Type B pancreatic cell (in vitro differentiated cells): ENCODE measurements at places on chromosomes 7 and 10. TPM values are rescaled to one million over a fixed set of nuclear protein-coding genes. Genes with fewer than 3 reads are reported as not detected.

DNA sequence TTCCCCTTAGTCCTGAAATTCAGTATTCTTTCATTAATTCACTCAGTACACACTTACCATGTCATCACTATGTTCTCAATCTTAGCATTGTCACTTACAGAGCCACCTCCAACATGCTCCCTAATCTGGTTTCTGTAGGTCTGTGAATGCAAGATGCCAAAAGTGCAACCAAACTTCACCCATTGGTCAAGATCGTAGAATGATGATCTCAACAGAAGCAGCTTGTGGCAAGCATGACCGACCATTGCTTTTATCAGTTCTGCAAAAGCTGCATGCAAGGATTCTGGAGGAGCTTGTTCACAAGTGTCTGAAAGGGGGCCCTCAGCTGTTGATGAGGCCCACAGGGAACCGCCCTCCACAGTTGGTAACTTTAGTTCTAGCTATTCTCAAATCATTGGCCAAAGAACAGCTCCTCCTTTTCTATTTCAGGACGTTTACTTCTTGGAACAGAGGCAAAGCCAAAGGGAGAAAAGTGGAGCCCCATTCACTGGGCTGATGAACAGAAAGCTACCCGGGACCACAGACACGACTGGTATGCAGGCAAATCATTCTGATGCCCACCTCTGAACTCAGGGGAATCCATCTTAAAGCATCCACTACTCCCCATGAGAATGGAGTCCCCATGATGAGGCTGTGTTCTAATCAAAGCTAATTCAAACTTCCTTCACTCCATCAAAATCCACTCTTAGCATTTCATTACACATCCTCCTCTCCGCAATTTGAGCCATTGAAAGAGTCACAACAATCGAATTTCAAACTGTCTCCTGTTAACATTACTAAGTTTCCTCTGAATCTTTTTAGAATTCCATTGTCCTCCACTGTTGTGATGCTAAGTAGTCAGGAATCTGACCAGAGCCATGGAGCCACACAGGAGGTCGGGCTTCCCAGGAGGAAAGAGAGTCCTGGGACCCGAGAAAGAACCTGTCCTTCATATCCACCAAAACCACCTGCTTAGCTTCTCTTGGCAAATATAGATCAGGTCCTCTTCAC lies 13.9 kb downstream of the GRB10 start:
- peaks cover 10% of the 10 kb centered on the region for H3K36me3 ChIP-seq
- DNase-seq: no peak
- no peaks in the 10 kb centered on the region for H3K27me3 ChIP-seq
- no peaks in the 10 kb centered on the region for H3K4me1 ChIP-seq
- no peak overlapping the region for H3K27ac ChIP-seq

- H3K36me3 ChIP-seq: peaks cover 4% of the 10 kb centered on the region
- H3K27me3 ChIP-seq: peaks cover 15% of the 10 kb centered on the region
- peaks cover 11% of the 10 kb centered on the region for H3K4me1 ChIP-seq
- peak overlapping the region; percentile 52 for H3K27ac ChIP-seq
- H3K4me3 ChIP-seq: no peak overlapping the region
Observed at GRCh38 chr7:157928171-157928794, 591.5 kb downstream of the DNAJB6 start.

- no peak overlapping the region for H3K4me3 ChIP-seq
- peaks cover 32% of the 10 kb centered on the region for H3K27me3 ChIP-seq
- H3K4me1 ChIP-seq: peaks cover 8% of the 10 kb centered on the region
- no peaks in the 10 kb centered on the region for H3K36me3 ChIP-seq
- no peak for DNase-seq
Observed at GRCh38 chr7:37540917-37541316, 92.3 kb upstream of the ELMO1 start.

GRCh38 chr7:155927905-155928304 lies 115.6 kb upstream of the SHH start:
- DNase-seq: no peak
- H3K27ac ChIP-seq: no peak overlapping the region
- no peak overlapping the region for H3K4me3 ChIP-seq
- peaks cover 3% of the 10 kb centered on the region for H3K4me1 ChIP-seq
- peaks cover 8% of the 10 kb centered on the region for H3K27me3 ChIP-seq
- H3K36me3 ChIP-seq: no peaks in the 10 kb centered on the region

- H3K27me3 ChIP-seq: peaks cover 94% of the 10 kb centered on the region
- DNase-seq: no peak
- no peaks in the 10 kb centered on the region for H3K36me3 ChIP-seq
- H3K4me1 ChIP-seq: peaks cover 30% of the 10 kb centered on the region
- H3K4me3 ChIP-seq: peak overlapping the region; percentile 81
Observed at GRCh38 chr10:100743626-100744135, 1.7 kb upstream of the PAX2 start.

- no peaks in the 10 kb centered on the region for H3K27me3 ChIP-seq
- DNase-seq: no peak
- H3K4me1 ChIP-seq: peaks cover 20% of the 10 kb centered on the region
- H3K27ac ChIP-seq: no peak overlapping the region
- H3K36me3 ChIP-seq: peaks cover 9% of the 10 kb centered on the region
Observed at GRCh38 chr7:2710286-2710655, 22.3 kb downstream of the AMZ1 start.

- no peaks in the 10 kb centered on the region for H3K27me3 ChIP-seq
- no peak for DNase-seq
- peak overlapping the region; percentile 69 for H3K27ac ChIP-seq
- H3K36me3 ChIP-seq: no peaks in the 10 kb centered on the region
- peak overlapping the region; percentile 42 for H3K4me3 ChIP-seq
- peaks cover 73% of the 10 kb centered on the region for H3K4me1 ChIP-seq
Observed at GRCh38 chr10:102773986-102774385, 30.2 kb downstream of the WBP1L start.

GRCh38 chr7:155203059-155203881 lies 94.4 kb upstream of the INSIG1 start:
- no peaks in the 10 kb centered on the region for H3K36me3 ChIP-seq
- no peak for DNase-seq
- H3K4me3 ChIP-seq: no peak overlapping the region
- no peaks in the 10 kb centered on the region for H3K27me3 ChIP-seq

- peaks cover 3% of the 10 kb centered on the region for H3K27me3 ChIP-seq
- DNase-seq: no peak
- no peaks in the 10 kb centered on the region for H3K36me3 ChIP-seq
- H3K4me1 ChIP-seq: no peaks in the 10 kb centered on the region
Observed at GRCh38 chr10:120174491-120174890, 282.0 kb downstream of the SEC23IP start.

DNA sequence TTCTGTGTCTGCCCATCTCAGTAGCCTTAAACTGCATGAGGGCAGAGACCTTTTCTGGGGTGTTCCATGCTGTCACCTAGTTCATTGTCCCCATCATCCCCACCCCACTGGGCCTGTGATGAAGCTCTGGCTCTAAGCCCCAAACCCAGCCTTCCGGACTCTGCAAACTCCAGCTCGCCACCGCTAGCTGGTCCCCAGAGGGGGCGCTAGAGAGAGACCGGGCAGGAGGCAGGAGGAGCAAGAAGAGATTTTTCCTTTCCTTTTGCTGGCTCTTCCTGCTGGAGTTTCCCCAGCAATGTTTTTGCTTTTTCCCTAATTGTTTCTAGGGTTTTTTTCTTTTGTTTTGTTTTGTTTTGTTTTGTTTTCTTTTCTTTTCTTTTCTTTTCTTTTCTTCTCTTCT lies 234.4 kb downstream of the TEX36 start:
- H3K36me3 ChIP-seq: no peaks in the 10 kb centered on the region
- no peak for DNase-seq
- no peak overlapping the region for H3K4me3 ChIP-seq
- H3K4me1 ChIP-seq: no peaks in the 10 kb centered on the region
- peaks cover 6% of the 10 kb centered on the region for H3K27me3 ChIP-seq

Gene RET
- 8.2 and 14.0 TPM in 2 replicates for total RNA-seq

Gene HTR5A
- total RNA-seq: not detected in 2 replicates

Gene STEAP1B
- 2.0 TPM in 1 of 2 replicates, not detected in the other for total RNA-seq

Gene LDB3
- 0.14 and 0.85 TPM in 2 replicates for total RNA-seq
